Smooth muscle cell of the umbilical artery (primary cell): ENCODE measurements at places on chromosomes 6 and 20. TPM values are rescaled to one million over a fixed set of nuclear protein-coding genes. Genes with fewer than 3 reads are reported as not detected.

The LY6G5B gene
- total RNA-seq = 2.9 and 3.0 TPM in 2 replicates

The PTCRA gene
- not detected in 2 replicates for total RNA-seq

The SRSF12 gene
- total RNA-seq = under 0.01 and 0.14 TPM in 2 replicates

The NELFE gene
- 89.1 and 109 TPM in 2 replicates for total RNA-seq

The NRSN1 gene
- total RNA-seq = not detected in 2 replicates

The EDN3 gene
- total RNA-seq = not detected in 2 replicates

The C6orf15 gene
- not detected in 2 replicates for total RNA-seq

The ADIG gene
- total RNA-seq = not detected in 2 replicates

The CFB gene
- total RNA-seq = 4.1 and 28.8 TPM in 2 replicates

The RNF39 gene
- total RNA-seq = not detected in 2 replicates

The LINC00237 gene
- not detected in 2 replicates for total RNA-seq

The PAK5 gene
- not detected in 2 replicates for total RNA-seq
